ENCODE measurements at places on chromosomes 6 and 20. TPM values are rescaled to one million over a fixed set of nuclear protein-coding genes. Genes with fewer than 3 reads are reported as not detected.
A peak's percentile ranks its signal among the peaks of the same experiment; 100 is the strongest.

GRCh38 chr20:4102381-4102780 lies 87.0 kb upstream of the RNF24 start:
- peak; percentile 52 for ATAC-seq

Gene RTEL1
- 12.2 TPM for total RNA-seq

GRCh38 chr6:42200035-42200434 lies 5.3 kb upstream of the GUCA1B start:
- peak; percentile 31 for ATAC-seq

DNA sequence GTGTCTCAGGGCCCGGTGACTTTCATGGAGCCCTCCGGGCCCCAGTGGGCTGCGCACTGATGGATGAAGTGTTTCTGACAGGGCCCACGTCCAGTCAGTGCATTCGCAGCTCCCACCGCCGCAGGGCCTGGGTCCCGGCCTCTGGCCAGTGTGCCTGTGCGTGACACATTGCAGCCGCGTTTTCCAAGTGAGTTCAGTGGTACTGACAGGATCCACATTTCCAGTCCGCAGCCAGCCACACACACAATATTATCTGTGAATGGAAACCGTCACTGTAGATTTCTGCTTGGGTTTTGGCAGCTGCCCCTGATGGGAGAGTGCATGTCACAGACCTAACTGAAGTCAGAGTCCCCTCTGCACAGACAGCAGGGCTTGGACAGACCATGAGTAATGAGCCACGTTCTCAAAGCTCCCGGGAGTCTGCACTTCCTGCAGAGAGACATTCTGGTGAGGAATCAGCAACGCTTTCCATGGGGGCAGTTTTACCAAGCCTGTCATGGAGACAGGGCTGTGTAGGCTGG lies 171.4 kb downstream of the MYLK4 start:
- peak; percentile 31 for ATAC-seq

Gene HAO1
- not detected for total RNA-seq

Gene PSORS1C2
- total RNA-seq, result 0.40 TPM

Gene DPPA5
- total RNA-seq, result not detected

- ATAC-seq, result peak; percentile 57
These were observed 32.8 kb downstream of the GFOD1 start for GRCh38 chr6:13454286-13455221.

GRCh38 chr6:47034926-47035325 lies 7.2 kb downstream of the ADGRF1 start:
- ATAC-seq, result peak; percentile 96

- no peak for ATAC-seq
These were observed 13.8 kb upstream of the ZBP1 start for GRCh38 chr20:57633945-57634491.

Gene COX4I2
- 0.96 TPM for total RNA-seq

DNA sequence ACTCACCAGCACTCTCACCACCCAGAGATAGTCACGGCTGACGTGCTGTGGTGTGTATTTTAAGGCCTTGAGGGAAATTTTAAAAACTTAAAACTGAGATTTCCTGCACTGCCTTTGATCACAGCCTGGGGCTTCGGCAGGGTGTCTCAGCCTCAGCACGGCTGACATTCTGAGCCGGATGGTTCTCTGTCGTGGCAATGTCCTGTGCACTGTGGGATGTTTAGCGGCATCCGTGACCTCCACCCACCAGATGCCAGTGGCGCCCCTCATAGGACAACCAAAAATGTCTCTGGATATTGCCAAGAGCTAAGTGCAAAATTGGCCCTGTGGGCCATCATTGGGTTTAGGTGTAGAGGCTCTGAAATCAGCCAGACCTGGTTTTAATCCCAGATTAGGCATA lies 142.2 kb upstream of the KCNG1 start:
- no peak for ATAC-seq

- no peak for ATAC-seq
These were observed 54.2 kb downstream of the NCOA7 start for GRCh38 chr6:125844989-125845388.

DNA sequence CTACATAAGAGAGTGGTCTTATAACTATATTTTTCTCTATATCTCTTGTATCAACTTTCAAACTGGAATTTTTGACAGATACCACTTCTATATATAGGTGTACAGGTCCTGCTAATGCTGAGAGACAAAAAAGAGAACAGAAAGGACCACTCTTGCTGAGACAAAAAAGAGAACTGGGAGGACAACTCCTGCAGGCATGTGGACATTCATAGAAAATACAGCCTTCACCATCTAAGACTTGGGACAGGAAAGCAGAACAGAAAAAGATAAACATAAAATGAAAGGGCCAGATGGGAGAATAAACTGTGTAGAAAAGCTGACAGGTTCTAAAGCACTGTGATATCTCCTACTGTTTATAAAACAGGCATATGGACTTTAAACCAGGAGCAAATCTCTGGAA lies 541.0 kb upstream of the ADGRB3 start:
- no peak for ATAC-seq

GRCh38 chr6:40620574-40621240 lies 33.5 kb upstream of the LRFN2 start:
- ATAC-seq, result peak; percentile 15

DNA sequence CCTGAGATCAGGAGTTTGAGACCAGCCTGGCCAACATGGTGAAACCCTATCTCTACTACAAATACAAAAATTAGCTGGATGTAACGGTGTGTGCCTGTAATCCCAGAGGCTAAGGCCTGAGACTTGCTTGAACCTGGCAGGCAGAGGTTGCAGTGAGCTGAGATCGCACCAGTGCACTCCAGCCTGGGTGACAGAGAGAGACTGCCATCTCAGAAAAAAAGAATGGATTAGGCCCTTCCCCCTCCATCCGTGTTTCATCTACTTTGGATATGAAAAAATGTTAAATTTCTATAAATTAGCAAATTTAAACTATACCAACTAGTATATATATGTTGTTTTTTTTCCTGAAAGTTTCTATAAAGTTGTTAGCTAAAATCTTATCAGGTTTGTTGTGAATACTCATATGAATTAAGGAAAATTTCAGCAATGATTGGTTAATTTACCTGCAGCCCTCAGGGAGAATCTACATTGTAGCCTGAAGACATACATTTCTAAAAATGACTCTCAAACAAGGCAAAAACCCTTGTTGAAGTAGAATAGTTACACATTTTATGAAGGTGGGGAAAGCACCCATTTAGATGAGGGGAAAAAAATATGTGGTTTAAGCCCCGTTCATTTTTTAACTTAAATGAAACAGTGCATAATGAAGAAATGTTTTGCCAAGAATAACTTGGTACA lies 120.9 kb downstream of the TIAM2 start:
- no peak for ATAC-seq

Gene SSTR4
- not detected for total RNA-seq

DNA sequence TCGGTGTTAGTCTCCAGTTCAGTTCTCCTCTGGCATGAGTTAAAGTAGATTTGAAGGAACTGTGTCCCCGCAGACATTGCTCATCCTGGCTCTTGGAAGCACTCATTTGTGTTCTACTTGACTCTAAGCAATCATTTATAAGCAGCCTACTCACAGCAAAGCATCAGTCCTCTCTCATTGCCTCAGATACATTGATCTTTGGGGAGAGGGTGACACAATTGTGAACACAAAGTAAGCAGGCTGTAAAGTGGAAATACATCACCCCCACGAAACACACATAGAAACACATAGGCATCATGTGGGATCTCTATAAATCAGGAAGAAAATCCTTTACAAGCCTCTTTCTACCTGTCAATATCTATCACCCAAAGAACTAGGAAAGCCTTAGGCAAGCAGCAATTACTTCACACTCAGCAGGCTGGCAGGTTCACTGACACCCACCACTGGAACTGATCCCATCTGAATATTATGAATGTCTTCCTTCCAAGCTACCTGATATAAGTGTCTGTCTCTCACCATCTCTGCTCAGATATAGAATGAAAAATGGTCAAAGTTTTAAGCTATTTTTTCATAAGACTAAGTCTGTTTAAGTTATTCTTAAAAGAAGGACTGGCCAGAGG lies 675.8 kb downstream of the HACE1 start:
- no peak for ATAC-seq

DNA sequence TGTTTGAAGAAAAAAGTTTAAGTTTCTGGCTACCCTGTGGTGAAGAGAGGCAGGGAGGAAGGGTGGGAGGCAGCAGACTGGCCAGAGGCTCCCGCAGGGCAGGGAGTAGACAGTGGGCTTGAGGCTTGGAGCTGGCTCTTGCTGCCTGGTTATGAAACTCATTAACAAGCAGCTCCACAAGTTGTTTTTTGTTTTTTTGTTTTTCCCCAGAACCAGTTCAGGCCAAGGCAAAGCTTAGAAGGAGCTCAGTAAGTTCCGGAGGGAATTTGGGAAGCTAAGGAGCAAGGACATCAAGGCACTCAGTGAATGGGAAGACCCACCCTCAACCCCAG lies 4.0 kb downstream of the DLL1 start:
- ATAC-seq, result no peak

- peak; percentile 35 for ATAC-seq
These were observed 695.9 kb downstream of the EPHA7 start for GRCh38 chr6:92723390-92723931.

Gene ASIP
- not detected for total RNA-seq

GRCh38 chr6:152957796-152958195 lies 25.0 kb downstream of the FBXO5 start:
- no peak for ATAC-seq

DNA sequence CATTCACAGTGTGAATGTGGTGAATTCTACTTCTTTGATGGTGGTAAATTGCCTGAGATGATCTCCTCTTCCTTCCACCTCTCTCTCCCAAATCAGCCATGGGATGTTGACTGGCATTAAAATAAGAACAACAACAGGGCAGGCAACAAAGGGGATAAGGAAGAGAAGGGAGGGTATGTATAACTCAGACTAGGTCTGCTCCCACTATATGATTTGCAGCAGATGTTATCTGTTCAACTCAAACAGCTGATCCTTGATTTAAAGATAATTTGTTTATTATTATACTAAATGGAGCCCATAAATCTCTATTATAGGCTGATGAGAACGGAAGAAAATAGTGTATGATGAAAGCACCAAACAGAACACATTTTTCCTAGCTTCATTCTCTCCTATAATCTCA lies 262.0 kb downstream of the BTBD3 start:
- no peak for ATAC-seq

- no peak for ATAC-seq
These were observed 35.2 kb downstream of the RAB22A start for GRCh38 chr20:58344741-58345140.

DNA sequence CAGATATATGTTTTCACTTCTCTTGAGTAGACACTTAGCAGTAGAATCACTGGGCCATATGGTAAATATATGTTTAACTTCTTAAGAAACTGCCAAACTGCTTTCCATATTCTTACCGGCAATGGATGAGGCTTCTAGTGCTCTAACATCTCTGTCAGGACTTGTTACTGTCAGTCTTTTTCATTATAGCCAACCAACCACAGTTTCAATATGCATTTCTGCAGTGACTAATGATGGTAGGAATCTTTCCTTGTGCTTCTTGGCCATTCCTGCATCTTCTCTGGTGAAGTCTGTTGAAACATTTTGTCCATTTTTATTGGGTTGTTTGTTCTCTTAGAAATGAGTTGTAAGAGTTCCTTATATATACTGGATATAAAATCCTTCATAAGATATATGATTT lies 66.0 kb upstream of the SYNDIG1 start:
- no peak for ATAC-seq

Gene HDGFL1
- not detected for total RNA-seq

GRCh38 chr20:46230801-46231282 lies 77.5 kb downstream of the CDH22 start:
- ATAC-seq, result peak; percentile 11

GRCh38 chr6:32972353-32973143 lies 4.2 kb downstream of the BRD2 start:
- ATAC-seq, result no peak

Gene SLC17A2
- not detected for total RNA-seq

DNA sequence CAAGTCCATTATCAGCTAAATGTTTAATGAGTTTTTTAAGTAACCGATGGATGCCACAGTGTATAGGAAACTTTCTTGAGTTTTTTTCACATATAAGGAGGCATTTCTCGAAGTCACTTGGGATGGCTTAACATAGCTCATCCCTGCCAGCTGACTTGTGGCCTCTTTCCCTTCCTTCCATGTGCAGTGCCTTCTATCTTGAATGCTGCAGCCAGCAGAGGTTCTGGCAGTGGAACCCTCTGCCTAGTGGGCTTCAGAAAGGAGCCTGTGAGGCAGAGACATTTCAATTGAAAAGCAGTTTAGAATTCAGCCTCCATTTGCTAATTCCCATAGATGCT lies 51.9 kb downstream of the AKAP12 start:
- no peak for ATAC-seq

DNA sequence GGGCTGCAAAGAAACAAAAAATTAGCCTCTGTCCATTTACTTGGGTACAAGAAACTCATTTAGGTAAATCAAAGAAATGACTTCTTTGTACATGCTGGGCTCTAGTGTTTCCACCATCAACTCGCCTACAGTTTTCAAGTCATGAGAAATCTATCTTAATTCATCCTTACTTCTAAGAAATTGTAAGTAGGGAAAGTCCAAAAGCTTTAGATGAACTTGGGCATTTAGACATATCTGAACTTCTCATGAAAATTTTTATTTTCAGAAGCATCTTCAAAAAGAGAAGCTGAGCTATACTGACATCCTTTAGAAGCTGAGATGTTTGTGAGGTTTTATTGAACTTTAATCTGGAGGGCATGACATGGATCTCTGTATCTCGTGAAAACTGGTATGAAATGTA lies 117.3 kb downstream of the MYB start:
- no peak for ATAC-seq

DNA sequence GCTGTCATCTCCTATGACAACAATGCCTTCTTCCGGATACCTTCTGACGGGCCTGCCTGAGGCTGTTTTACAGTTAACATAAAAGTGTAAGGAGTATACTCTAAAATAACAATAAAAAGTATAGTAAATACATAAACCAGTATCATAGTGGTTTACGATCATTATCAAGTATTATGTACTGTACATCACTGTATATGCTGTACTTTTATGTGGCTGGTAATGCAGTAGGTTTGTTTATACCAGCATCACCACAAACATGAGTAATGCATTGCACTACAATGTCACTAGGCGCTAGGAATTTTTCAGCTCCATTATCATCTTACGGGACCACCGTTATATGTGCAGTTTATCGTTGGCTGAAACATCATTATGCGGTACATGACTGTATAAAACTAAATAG lies 76.5 kb downstream of the VEGFA start:
- no peak for ATAC-seq

DNA sequence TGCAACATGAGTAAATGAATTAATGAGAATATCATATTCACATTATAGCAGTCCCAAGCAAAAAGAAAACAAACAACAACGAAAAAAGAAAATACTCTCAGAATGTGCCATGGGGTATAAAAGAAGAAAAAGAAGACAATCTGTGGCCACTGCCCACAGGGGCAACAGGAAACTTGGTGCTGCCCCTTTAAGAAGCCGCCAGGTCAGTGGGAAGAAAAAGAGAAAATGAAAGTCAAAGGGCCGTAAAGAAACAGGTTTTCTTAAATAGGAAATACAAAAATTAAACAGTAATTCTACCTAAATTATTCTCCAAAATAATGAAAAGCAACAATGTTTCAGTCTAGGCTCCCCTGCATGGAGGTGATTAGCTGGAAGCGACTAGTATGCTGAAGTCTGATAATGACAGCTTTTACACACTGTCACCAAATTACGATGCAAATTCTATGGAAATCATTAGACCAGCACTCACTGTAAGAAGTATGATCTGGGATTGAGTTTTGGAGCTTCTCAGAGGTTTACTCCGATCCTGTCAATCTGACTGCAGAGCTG lies 23.6 kb downstream of the GMDS start:
- no peak for ATAC-seq

Gene WFDC12
- total RNA-seq, result 5.1 TPM

All from esophagus mucosa (tissue), 1 donor.